ENCODE measurements at places on chromosomes 5 and 9.

GRCh38 chr5:175235251-175235960 is 208.6 kb downstream of the DRD1 start:
- no peak for DNase-seq

GRCh38 chr5:1936901-1937300 is 54.2 kb upstream of the IRX4 start:
- no peak for DNase-seq

DNA sequence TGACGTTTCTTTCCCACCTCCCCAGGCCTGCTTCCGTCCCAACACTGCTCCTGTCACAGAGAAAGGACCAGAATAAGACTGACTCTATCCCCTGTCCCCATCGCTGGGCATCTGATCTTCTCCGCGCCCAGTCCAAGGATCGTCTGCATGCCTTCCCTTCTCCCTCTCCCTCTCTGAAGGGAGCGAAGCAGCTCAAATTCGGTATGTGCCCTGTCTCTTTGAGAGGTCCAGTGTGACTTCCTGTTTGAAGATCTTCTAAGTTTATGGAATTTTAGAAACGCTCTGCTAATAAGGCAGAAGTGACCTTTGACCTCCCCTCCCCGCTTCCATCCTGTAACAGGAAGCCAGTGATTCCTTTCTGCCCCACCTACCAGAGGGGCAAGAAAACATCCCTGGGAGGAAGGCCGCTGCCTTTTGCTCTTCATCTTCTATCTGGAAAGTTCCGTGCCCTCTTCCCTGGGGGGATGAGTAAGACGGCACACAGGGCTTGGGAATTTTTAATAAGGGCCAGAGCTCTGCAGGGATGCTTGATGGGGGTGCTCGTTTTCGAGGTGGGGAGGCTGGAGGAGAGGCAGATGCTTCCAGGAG is 40.7 kb upstream of the RNU6ATAC start:
- DNase-seq: no peak

GRCh38 chr5:99061711-99062110 is 132.9 kb upstream of the CHD1 start:
- DNase-seq: no peak

DNA sequence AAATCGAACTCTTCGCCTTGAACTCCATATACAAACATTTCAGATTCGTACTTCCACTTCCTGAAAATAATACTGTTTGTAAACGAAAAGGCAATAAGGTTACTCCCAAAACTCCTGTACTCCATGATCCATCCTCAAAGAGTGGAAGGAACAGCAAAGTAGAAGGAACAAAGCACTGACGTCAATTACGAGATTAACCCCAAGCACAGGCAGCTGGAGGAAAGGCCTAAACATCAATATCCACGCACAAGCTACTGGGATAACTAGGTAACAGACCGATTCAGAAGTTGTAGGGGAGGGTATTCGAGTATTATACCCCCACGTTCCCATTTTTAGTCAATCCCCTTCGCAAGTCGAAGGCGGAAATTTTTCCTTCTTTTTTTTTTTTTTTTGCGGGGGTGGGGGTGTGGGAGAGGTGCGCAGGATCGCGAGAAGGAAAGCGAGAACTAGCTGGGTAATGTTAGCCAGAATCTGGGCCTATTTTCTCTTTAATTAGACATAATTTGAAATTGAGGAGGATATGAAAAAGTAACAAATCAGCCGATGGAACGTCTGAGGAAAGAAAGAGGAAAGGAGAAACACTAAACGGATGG is 909 bp downstream of the AFF4 start:
- DNase-seq: no peak

DNA sequence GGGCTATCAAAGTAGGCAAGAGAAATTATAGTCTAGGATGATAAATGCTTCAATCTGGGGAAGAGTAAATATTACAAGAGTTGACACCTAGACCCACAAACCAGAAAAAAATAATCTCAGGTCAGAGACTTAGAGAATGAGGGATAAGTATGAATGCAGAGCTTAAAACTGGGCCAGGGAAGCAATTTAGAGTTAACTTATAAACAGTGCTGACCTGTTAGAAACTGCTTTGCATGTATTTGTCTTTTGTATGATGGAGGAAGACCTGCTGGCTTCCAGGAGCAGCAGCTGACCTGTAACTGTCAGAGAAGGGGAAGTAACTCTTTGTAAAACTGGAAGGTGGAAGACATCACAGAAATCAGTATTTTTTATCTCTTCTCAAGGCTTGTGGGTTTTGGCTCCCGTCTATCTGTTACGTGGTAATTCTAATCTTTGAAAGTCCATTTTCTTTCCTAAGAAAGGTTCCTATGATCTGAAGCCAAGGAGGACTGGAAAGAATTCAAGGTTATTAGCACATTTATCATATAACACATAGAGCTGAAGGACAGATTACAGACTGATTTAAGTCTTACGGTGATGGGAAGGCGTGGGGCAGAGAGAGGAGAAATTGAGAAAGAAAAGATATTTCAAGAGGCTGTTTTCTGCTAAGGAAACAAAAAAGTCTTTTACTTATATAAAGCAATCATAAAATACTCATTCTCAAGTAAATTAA is 114.7 kb upstream of the ADAMTS19 start:
- DNase-seq: no peak

DNA sequence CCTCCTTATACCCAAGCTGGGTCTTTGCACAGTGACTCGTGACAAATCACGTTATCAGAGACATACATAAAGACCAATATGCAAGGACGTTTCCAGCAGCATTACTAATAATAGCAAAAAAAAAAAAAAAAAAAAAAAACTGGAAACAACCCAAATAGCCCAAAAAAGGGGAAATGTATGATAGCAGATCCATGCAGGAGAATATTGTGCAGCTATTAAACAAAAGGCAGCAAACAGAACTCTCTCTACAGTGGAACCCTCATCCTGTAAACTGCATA is 37.7 kb downstream of the C5orf15 start:
- no peak for DNase-seq

GRCh38 chr5:17157294-17157693 is 60.1 kb upstream of the BASP1 start:
- no peak for DNase-seq

DNA sequence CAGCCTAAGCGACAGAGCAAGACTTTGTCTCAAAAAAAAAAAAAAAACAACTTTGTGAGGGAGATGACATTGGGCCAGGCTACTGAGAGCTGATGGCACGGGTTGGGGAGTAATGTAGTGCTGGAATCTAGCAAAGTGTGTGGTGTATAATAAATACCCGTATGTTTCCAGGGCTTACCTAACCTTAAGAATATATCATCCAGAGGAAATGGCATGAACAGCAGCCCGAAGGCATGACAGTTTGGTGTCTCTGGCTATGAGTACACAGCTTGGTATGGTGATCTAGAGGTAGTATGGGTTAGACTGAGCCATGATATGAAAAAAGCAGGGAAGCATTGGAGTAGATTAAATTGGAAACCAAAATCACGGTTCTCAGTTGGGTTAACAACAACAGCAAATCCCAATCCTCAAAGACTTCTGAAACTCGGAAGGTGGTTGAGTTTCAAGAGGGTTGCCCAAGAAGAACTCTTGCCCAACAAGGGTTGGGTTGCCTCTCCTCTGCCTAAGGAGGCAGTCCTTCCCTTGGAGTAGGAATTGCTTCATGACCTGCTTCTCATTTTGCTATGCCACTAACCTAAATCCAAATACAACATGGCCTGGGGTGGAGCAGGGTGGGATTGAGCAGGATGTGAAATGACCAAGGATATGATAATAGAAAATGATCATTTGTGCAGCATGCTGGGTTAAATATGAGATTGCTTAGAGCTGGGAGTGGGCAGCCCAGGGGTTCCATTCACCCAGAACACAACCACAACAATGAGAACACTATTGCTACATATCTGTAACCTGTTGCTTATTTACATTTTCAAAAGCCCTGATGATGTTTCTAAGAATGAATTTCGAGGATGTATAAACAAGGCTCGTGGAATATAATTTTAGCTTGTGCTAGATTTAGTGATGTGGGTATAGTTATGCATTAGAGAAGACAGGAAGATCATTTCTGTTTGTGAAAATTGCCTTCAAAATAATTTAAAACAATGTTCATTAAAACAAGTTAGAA is 64.6 kb upstream of the ZFR start:
- no peak for DNase-seq

GRCh38 chr5:66896171-66896570 is 300.0 kb downstream of the MAST4 start:
- DNase-seq: no peak

DNA sequence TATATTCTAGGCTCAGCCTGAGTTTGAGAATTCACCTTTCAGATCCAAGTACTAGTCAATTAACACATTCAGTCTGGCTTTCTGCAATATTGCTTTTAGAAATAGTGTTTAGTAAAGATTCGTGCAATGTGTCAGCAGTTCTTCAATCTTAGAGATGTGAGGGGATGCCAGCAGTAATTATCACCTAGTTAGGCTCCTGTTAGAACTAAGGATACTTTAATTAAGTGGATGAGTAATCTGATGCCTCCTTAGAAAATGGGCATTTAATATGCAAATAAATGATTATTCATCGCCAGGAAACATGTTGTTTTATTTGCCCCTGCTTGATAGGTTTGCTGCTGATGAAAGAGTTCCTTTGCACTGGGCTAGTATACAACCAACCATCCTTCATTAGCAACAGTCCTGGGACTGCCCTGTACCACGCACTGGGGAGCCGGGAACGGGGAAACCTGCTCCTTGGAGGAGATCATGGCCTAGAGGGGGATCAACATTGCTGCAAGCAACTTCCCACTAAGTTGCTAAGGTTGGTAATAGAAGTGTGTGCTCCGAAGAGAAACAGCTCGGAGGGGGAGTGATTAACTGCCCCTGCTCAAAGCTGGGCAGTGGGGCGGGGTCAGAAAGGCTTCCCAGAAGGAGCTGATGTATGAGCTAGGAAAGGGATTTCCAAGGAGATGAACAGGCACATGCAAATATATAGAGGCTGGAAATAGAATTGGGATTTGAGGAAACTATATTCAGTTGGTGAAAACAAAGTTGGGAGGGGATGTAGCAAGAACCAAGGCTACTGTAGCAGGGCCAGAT is 231.8 kb downstream of the DRD1 start:
- DNase-seq: no peak

DNA sequence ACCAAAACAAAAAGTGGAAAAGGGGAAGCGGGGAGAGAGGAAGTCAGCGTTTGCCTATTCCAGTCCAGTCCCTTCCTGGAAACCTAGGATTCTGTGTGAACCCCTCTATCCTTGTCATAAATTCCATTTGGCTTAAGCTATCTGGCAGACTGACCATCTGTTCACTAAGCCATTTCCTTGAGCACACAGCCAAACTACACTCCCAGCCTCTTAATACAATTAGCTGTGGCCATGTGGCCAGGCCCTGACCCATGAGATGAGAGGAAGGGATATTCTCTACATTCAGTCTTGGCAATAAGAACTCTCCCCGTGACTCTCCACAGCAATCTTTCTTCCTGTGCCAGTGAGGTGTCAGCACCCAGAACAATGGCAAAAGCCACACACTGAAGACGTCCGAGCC is 424.8 kb downstream of the TLE1 start:
- no peak for DNase-seq

DNA sequence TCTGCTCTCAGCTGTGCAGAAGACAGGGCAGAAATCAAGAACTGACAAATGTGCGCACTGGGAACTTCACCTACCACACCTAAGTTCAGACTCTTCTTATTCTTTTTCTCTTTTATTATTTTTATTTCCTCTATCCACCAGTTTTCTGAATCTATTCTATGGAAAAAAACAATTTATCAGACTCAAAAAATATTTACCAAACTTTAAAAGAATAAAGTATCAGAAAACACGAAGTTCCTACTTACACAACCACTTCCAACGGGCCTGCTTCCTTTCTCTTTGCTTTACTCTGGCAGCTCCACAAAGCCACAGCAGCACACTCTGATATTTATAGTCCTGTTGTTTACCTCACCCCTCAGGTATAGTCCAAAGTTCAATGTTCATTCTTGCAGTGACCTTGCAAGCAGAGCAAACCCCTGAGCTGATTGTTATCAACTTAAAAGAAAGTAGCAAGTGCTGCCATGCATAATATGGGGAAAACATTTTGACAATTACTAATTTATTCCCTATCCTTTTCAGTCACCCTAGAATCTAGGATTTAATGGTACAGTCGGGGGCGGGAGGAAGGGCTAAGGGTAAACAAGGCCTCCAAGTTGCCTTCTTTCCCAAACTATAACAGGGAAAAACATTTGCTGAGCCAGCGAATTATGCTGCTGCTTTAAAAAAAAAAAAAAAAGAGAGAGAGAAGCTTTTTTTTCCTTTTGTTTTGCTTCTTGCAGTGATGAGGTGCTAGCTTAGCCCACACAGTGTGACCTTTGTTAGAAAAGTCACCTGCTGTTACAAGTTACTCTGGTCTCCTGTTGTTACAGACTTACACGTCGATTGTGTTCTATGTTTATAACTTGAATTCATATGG is at the start of gene SELENOP:
SELENOP (minus strand) TSS at position 302 of the 856 bp plus-strand sequence. CDS start 3,539 bp downstream, outside the sequence.
- no peak for DNase-seq

GRCh38 chr5:78751872-78752271 is 103.3 kb upstream of the LHFPL2 start:
- no peak for DNase-seq

DNA sequence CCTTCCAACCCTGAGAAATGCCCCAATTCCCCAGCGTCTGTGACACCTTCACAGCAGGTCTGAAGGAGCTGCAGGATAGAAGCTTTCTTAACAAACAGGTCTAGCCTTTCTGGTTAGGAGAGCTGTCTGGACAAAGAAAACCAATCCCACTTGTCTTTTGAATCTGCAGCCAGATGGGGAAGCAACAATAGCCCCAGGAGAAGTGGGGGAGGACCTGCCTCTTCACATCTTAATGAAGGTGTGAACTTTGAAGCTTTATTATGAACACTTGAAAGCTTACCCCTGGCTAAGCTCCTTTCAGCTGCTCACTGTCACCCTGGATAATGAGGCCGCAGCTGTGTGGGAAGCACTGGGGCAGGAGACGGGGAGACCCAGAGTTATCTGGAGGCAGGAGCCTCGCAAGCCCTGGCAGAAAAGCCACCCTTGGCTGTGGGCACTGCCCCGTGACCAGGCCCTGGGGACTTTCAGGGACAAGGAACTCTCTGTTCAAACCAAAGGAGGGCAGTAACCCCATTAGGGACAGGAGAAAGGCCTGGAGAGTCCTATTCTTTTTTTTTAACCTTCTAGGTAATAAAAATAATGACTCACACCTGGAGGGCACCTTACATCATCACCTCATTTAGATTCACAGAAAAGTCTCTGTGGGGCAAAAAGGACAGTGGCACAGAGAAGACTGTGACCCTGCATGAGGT is 151.8 kb upstream of the RAD23B start:
- no peak for DNase-seq

- no peak for DNase-seq
Observed at GRCh38 chr5:102511666-102512065, 12.9 kb upstream of the SLCO6A1 start.

DNA sequence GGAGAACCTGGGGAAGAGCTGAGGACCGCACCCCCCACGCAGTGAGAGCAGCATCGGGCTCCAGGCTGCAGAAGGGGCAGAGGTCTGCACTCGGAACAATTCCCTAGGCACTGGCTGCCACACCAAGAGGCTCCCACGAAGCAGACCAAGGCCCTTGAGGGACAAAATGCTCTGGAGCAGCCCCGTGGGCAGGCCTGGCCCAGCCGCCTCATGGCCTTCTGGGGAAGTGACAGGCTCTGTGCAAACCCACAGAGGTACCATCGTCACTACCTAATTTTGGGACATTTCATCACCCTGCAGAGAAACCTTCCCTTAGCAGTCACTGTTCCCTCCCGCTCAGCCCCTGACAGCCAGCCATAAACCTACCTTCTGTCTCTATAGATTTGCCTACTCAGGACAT is 15.9 kb downstream of the FBXW5 start:
- DNase-seq: no peak

All from activated CD4-positive, alpha-beta T cell treated with anti-CD3 and anti-CD28 coated beads for 1 hour (primary cell).